ENCODE measurements at places on chromosomes 6 and 20.

DNA sequence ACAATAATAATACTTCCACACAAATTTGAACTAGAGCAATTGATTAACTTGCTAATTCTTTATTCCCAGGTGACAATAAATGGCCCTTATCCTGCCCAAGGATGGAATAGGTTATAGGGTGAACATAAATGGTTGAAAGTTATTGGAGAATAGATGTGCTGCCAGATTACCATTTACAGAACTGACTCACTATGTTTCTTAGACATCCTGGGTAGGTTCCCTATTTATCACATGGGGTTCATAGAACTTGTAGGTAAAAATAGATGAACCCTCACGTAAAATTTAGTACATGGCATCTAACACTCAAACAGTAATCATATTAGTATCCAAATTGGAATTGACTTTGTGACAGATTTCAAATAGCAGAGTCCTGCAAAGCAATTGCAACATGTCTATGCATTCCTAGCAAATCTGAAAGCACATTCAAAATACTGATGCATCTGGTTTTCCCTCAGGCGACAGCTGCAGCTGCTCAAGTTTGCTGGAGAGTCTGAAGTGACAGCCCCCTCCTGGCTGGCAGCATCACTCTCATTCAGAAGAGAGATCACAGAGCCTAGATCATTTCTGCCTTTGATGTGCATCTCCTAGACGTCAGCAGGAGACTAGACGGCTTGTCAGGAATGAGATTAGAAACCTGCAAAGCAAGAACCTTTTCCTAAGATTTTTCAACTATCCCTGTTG lies 80.2 kb upstream of the RNF217 start:
- DNase-seq, result peak; percentile 16

GRCh38 chr6:130932438-130932837 lies 105.2 kb downstream of the SMLR1 start:
- no peak for DNase-seq

GRCh38 chr6:135566311-135567068 lies 69.0 kb upstream of the AHI1 start:
- DNase-seq, result no peak

- peak; percentile 50 for DNase-seq
Observed at GRCh38 chr6:70107852-70108629, 194.8 kb downstream of the COL9A1 start.

- no peak for DNase-seq
Observed at GRCh38 chr20:62064770-62065673, 659 bp downstream of the TAF4 start.

GRCh38 chr20:62994869-62995281 lies 11.9 kb downstream of the BHLHE23 start:
- no peak for DNase-seq

DNA sequence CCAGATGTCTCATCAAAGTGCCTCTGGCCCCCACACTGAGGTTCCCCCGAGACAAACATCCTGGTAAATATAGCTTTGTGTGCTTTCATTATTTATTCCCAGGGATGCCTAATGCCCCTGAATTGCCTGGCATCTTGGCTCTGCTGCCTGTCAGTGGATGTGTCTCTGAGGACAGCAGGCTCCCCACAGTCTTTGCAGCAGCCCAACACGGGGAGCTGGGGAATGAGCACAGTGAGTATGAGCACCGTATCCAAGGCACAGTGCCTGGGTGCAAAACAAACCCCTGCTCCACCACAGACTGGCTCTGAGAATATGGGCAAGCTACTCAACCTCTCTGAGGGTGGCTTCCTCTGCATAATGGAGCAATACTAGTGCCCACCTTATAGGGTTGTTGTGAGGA lies 165.9 kb downstream of the PTPRT start:
- DNase-seq, result no peak

GRCh38 chr6:19731282-19731681 lies 105.9 kb upstream of the ID4 start:
- DNase-seq, result peak; percentile 88

DNA sequence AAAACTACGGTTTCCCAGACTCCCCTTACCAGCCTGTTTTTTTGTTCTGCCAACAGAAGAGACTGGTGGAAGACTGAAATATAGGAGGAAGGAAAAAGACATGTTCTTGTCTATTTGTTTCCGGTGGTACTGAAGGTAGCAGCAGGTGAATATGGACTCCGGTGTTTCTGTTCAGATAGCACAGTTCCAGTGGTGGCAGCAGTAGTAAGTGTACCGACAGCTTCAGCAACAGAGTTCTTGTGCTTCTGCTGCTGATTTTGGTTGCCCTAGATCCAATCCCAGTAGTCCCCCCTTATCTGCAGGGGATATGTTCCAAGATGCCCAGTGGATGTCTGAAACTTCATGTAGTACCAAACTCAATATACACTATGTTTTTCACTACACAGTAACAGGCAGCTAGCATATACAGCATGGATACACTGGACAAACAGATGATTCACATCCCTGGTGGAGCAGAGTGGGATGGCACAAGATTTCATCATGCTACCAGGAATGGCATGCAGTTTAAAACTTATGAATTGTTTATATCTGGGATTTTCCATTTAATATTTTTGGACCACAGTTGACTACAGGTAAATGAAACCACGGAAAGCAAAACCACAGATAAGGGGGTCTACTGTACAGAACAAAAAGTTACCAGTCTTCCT lies 301.8 kb downstream of the BTBD9 start:
- DNase-seq, result peak; percentile 75

- no peak for DNase-seq
Observed at GRCh38 chr6:2940851-2941250, 30.5 kb downstream of the SERPINB6 start.

Data from astrocyte of the spinal cord (primary cell).